ENCODE measurements at places on chromosomes 11 and 22.
A peak's percentile ranks its signal among the peaks of the same experiment; 100 is the strongest.

DNA sequence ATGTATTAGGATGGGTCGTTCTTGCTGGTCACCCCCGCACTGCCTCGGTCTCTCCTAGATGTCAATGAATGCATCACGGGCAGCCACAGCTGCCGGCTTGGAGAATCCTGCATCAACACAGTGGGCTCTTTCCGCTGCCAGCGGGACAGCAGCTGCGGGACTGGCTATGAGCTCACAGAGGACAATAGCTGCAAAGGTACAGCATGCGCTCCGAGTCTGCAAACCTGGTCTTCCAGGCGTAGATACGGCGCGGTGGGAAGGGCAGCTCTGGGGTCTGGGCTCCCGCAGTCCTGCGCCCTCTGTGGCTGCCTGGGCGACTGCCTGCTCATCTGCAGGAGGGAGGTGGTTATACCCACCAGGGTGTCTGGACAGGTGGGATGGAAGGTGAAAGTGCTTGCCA lies 31.0 kb downstream of the FBLN1 start:
- DNase-seq: no peak

DNA sequence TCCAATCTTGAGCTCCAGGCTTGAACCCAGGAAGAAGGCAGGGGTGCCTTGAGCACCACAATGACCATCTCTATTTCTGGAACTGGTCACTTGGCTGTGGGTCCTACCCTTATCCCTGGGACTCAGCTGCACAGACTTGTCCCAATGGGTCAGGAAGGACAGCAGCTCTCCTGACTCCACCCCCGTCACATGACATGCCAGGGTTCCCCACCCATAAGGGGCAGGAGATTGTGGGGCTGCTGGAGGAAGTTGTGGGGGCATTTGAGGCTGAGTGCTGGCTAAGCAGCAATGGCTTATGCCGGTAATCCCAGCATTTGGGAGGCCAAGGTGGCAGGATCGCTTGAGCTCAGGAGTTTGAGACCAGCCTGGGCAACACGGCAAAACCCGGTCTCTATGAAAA lies 56.2 kb downstream of the NFAM1 start:
- no peak for DNase-seq

- no peak for DNase-seq
These were observed 51.7 kb upstream of the FBXO3 start for GRCh38 chr11:33825854-33826560.

GRCh38 chr11:1694064-1694845 lies 2.7 kb upstream of the KRTAP5-6 start:
- DNase-seq: peak; percentile 31

- DNase-seq: peak; percentile 59
These were observed 29.5 kb downstream of the DKK3 start for GRCh38 chr11:11978792-11979487.

- DNase-seq: no peak
These were observed 243.5 kb upstream of the ANO3 start for GRCh38 chr11:26088391-26088790.

DNA sequence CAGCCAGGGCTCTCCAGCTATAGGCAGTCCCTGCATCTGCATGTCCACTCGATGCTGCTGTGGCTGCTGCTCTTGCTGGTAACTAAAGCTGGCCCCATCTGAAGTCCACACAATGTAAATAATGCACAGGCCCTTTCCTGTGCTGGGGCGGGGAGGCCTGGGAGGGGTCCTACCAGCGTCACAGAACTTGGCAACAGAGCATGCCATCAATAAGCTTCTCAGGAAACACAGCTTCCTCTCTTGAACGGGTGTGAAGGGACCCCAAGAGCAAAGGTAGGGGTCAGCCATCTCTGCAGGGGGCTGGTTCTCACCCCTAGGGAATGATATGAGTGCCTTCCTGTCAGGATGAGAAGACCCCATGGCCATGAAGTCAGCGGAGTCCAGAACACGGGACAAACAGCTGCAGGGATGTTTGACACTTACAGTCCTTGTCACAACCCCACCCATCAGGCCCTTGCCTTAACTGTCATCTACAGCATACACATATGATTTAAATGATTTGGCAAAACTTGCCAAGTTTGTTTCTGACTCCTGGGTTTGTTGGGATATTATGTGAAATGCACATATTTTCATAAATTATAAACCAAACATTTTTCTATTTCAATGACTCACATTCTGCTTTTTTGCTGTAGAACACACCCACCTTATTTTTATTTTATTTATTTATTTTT lies 39.1 kb upstream of the LYVE1 start:
- peak; percentile 18 for DNase-seq

- no peak for DNase-seq
These were observed 93.8 kb upstream of the TOP3B start for GRCh38 chr22:22076361-22076760.

DNA sequence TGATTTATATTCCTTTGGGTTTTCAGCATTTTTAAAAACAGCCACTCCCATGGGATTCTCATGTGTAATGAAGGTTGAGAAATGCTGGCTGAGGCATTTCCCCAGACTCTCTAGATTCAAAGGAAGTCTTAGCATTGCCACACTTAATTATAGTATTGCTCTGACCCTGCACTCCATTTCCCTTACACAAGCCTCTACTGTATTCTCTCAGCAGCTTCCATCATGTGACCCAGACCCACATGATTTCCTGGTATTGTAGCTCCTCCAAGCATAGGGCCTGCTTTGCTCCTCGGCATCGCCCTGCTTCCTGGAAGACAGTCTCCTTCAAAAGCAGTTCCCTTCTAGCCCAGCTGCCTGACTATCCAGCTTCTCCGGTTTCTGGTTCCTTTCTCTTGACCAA lies 261.5 kb downstream of the LARGE1 start:
- peak; percentile 85 for DNase-seq

DNA sequence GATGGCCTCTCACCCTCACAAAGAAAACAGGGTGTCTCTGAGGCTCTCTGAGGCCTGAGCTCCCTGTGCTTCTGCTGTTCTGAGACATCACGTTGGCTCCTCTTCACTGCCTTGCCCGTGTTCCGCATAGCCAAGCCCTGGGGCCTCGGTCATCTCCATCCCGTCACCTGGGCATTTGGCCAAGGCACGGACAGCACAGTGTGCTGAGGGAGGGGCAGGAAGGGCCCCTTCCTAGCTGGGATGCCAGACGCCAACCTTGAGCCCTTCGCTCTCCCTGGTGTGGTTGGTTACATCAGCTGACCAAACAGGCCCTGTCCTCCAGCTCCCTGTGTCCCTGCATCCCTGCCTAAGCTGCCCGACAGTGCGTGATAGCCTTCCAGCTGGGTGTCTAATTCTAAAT lies 25.9 kb downstream of the MOV10L1 start:
- DNase-seq: no peak

- no peak for DNase-seq
These were observed 101.8 kb upstream of the SORL1-AS1 start for GRCh38 chr11:121554552-121554951.

GRCh38 chr22:22235558-22235957 lies 9.0 kb upstream of the VPREB1 start:
- DNase-seq: no peak

GRCh38 chr11:100459811-100460210 lies 227.3 kb upstream of the ARHGAP42 start:
- no peak for DNase-seq

- peak; percentile 92 for DNase-seq
These were observed 2.7 kb downstream of the SIK3 start for GRCh38 chr11:117095284-117096161.

- DNase-seq: peak; percentile 13
These were observed 39.7 kb upstream of the TTLL12 start for GRCh38 chr22:43226377-43227238.

- no peak for DNase-seq
These were observed 34.8 kb downstream of the BARX2 start for GRCh38 chr11:129410395-129410960.

- DNase-seq: peak; percentile 12
These were observed 17.2 kb downstream of the CLDN25 start for GRCh38 chr11:113796663-113797259.

DNA sequence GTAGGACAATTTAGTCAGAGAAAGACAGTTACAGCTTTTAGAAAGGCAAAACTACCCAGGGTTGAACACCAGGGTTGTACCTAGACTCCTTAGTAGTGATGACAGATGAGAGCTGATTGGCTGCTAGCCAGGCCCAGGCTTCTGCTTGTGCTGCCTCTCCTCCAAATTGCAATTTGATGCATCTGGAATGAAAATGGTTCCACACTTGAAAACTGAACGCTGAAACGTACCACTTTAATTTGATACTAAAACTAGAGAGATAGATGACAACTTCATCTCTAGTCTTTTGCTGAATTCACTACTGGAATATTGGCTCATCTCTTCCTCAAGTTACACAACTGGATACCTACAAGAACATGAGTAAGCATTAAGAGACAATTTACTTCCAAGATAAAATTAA lies 19.2 kb upstream of the FNBP4 start:
- no peak for DNase-seq

DNA sequence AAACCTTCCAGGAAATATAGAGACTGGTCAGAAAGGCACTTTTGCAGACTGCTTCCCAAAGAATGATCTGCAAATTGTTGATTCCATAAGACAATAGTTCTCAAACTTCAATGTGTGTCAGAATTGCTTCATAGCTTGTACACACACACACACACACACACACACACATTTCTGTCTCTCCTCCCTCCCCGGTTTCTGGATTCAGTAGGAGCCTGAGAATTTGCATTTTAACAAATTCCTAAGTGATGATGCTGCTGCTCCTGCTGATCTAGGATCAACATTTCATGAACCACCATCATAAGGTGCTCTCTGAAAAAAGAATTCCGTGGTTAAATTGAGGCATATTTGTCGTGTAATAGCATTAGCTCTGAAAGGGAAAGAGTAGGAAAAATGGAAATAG lies 35.3 kb upstream of the FZD4 start:
- no peak for DNase-seq

GRCh38 chr11:33819278-33820035 lies 45.1 kb upstream of the FBXO3 start:
- DNase-seq: no peak

DNA sequence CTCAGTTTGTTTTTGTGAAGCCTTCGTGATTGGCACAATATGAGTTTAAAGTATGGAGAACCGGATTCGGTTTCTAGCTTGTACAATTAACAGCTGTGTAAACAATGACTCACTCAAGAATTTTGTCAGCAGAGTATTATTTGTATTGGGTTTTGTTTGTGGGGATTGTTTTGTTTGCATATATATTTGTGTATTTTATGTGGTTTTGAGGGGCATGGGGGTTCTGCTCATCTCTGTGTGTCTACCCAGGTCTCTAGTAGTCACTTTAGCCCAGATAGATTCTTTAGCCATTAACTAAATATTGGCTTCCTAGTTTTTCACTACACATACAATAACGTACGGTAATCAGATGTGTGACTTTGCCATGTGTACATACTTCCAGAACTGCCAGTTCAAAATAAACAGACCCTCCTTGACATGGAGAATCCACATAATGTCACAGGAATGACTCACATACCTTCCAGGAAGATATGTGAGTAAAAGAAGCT lies 7.5 kb upstream of the MS4A7 start:
- no peak for DNase-seq

DNA sequence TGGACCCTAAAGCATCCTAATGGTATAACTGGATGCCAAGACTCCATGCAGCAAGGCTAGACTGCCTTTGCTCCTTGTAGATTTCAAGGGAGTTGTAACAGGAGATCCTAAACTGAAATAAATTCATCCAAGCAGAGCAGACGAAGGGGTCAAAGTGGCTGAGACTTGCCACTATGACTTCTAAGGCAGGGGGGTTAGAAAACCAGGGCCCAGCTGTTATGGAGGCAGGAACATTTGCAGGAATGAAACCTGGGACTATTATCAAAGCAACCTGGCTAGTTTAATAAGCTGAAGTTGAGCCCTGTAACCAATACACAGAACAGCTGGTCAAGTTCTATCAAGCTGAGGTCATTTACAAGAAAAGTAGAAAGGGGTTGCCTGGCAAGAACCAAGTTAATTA lies 122.2 kb upstream of the TRPC6 start:
- DNase-seq: no peak

GRCh38 chr11:20002312-20003216 lies 157.7 kb downstream of the DBX1 start:
- DNase-seq: no peak

DNA sequence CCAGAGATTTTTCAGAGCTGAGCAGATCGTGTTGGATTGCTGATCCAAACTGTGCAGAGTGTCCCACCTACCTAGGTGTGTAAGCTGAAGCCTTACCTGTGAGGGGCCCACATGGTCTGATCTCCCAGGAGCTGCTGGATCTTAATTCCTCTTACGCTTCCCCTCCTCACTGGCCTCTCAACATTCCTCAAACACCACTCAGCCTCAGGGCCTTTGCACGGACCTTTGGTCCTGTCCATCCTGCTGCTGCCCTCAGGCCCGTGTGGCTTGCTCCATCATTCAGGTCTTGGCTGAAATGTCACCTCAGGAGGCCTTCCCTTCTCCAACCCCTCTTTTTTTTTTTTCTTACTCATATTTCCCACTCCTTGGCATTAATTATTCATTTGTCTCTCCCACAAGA lies 21.1 kb upstream of the RAB1B start:
- DNase-seq: no peak

- no peak for DNase-seq
These were observed 42.1 kb upstream of the GNB1L start for GRCh38 chr22:19896665-19897355.
